COR-L47 (cell line): ENCODE measurements at places on chromosomes 3 and 15.
A peak's percentile ranks its signal among the peaks of the same experiment; 100 is the strongest.

DNA sequence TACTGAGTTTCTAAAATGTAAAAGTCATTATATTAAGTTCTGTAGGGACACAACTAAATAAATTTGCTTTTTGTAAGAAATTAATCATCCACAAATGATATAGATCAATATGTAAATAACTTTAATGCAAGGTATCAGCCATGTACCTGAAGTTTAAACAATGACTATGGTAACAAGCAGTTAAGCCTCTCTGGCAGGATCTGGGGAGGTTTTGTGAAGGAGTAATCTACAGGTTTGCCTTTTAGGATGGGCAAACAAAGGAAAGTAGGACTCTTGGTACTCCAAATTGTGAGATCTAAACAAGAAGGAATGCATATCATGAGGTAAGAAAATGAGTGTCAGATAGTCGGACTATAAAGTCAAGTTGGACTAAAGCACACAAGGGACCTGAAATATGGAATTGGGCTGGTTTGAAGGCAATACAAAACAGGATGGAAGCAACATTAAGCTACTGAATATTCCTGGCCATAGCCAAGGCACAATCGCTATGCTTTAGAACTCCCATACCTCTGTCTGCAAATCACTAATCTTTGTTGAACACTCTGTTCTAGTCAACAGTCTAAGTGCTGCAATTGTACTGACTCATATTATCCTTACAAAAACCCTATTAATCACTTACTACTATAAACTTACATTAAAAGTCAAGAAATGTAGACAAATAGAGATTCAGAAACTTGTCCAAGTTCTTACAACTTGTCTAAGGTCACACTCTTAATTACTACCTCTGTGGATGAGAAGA is 412.8 kb downstream of the DIPK2A start:
- DNase-seq: no peak

DNA sequence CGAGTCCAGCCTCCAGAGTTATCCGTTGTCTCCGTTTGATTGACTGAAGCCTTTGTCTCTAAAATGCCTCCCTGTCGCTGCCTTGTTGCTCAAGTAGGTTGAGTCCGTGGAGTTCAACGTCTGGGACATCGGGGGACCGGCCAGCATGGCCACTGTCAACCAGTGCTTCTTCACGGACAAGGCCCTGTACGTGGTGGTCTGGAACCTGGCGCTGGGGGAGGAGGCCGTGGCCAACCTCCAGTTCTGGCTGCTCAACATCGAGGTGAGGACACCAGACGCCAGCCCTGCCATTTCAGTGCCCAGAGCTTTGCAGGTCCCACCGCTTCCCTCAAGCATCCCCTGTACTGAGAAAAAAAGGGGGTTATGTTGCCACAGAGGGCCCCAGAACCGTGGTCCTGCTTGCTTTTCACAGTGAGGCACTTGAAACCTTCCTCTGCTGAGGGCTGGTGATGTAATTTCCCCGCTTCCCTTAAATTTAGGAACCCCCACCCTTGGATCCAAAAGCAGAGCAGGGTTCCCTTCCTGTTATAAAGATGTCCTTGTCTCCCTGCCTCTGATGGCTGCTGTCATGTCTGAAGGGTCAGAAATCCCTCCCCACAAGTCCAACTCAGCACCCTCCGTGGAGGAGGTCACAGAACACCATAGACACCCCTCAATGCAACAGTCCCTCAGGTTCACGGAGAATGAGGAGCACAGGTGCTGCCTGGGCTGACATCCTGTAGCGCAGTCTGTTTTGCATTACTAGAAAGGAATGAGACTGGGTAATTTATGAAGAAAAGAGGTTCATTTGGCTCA is 105.7 kb downstream of the LRRK1 start:
- no peak for DNase-seq

DNA sequence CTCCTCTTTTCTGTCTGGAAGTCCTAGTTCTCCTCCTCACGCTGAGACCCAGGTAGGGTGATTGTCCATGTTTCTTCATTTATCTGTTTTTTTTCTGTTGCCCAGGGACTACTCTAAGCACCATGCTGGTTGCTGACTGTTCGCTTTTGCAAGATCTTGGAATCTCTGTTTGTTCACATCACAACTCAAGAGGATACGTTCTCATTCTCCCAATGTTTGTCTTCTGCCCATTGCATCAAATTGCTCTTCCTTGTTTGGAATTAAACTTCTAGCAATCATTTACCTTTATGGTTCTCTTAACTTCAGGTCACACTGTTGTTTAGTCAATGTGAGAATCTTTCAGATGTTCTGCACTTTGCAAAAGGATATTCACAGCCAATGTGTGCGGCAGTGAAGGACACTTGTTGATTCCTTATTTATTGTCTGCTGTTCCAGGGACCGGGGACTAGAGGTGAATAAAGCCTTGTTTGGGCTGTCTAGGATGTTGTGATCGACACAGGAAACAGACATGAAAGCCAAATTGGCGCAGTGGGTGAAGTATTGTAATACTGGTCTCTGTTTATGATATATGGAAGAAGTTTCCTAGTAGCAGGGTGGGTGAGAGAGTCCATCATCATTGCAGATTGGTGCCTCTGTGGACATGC is 24.5 kb downstream of the LPP start:
- DNase-seq: no peak

- DNase-seq: no peak
These were observed 12.6 kb upstream of the SPATA16 start for GRCh38 chr3:173153631-173154030.

DNA sequence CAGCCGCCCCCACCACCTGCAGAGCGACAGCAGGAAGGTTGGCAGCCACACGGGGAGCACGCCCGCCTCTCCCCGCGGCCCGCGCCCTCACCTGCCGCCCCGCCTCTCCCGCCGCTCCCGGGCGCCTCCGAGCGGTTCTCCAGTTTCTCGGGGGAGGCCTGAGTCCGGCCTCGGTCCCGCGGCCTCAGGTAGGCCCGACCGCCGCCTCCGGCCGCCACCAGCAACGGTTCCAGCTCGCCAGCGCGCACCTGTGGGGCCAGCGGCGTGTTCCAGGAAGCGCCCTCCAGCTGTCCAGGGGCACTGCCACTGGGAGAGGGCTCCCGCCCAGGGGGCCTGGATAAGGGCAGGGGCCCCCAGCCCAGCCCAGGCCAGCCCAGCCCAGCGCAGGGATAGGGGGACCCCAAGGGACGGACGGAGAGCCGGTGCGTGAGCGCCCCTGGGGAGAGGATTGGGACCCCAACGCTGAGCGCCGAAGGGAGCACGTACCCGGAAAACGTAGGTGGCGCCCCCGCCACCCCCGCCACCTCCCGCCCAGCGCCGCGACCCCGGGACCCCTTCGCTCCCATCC is 2.2 kb downstream of the LTK start:
- peak; percentile 19 for DNase-seq

GRCh38 chr15:28015855-28016254 is 83.3 kb downstream of the OCA2 start:
- no peak for DNase-seq

DNA sequence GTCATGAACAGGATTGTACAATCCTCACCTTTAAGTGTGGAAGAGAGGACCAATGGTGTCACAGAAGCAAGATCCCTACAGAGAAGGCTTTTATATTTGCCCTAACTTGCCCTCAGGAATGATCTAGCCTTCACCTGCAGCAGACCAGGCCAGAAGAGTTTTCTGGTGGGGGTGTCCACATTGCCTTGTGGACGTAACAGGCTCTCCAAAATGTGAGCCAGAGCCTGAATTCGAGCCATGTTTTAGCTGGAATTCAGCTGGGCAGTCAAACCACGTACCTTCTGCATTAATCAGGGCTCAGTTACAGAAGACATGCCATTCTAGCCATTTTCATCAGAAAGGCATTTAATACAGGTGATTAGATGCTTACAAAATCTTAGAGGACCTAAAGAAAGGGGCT is 23.6 kb upstream of the RAB7A start:
- DNase-seq: no peak

DNA sequence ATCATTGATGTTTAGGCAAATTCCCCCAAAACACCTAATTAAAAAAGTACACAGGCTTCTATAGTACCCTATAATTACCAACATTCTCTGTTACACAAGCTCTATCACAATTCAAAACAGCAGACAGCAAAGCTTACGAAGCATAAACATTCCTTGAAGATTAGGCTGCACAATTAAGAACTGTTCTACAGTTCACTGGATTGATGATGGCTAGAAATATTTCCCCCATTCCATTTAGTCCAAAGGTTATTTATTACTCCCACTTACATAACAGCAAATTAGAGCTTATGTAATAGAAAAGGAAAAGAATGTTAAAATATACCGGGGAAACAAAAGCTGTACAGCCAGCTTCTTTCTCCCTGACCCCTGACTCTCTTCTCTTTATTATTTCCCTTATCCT is 49.3 kb downstream of the UACA start:
- DNase-seq: no peak

GRCh38 chr3:186053954-186054791 is 54.7 kb downstream of the ETV5 start:
- no peak for DNase-seq

DNA sequence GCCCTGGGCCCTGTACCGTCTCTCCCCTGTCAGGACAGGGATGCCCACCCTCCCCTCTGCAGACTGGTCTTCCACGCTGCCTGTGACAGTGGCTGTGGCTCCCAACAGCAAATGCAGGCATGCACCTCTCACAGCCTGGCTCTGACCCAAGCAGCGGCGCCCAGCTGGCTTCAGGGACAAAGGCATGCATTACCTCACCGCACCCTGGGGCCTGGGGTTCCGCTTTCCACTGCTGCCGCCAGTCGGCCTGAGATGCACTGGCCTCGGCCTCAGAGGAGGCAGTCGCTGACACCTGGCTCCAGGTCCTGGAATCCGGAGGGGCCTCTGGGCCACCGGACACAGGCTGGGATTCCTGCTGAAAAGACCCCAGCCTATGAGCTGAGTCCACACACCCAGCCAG is 70.3 kb downstream of the SCN5A start:
- no peak for DNase-seq

DNA sequence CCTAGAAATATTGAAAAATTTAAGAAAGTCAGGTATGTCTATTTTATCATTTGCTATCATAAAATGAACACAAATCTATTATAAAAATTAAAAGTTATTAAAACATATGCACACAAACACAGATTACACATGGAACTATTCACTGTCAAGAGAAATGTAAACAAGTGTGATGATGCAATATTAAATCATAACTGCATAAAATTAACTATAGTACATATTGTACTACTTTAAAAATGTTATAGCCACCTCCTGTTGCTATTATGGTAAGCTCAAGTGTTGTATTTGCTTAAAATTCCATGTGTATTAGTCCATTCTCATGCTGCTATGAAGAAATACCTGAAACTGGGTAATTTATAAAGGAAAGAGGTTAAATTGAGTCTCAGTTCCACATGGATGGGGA is 54.7 kb upstream of the CMC1 start:
- no peak for DNase-seq

DNA sequence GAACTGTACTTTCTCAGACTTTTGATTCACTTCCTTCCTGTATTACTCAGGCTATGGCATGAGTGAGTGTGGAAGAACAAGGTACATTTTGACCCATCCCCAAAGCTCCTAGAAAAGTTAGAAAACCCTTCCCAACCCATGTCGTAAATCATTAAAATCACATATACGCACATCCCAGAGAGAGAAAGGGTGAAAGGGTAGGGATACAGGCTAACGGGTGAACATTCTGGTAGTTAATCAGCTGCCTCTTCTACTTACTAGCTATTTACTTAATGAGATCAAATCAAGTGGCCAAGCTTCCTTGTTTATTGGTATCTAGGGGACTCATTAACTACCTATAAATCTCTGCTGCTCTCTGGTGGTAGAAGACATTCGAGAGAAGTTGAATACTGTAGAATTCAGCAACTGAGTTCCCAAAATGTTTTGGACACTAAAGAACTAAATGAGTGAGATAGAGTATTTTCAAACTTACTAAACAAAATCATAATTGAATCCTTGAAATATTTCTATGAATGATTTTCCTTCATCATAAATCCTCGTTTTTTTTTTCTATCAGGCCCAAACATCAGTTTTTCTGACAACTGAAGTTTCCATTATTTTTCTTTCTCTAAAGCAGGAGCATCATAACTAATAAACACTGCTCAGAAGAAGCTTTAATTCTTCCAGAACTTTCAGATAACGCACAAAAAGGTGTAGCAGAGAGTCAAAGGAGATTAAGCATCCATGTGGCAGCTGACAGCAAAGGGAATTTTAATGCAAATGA is 124.2 kb downstream of the IMPG2 start:
- peak; percentile 48 for DNase-seq

DNA sequence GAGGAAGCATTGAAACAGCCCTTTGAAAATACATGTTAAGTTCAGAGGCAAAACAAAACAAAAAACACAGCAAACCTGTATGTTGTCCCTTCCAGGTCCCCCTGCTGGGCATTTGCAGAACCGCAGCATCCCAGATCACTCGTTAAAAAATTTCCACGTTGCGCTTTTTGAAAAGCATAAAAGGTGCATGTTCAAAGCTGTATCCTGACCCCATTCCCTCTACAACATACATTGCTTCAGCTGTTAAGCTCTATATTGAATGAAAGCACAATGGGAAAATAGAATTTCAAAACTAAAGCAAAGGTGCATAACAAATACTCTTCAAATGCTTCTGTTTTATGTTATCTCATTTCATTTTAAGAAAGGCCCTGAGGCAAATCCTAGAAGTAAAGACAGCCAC is 328.3 kb downstream of the THSD4 start:
- DNase-seq: peak; percentile 17

- DNase-seq: no peak
These were observed 447.2 kb upstream of the CCDC54 start for GRCh38 chr3:106930086-106930485.

DNA sequence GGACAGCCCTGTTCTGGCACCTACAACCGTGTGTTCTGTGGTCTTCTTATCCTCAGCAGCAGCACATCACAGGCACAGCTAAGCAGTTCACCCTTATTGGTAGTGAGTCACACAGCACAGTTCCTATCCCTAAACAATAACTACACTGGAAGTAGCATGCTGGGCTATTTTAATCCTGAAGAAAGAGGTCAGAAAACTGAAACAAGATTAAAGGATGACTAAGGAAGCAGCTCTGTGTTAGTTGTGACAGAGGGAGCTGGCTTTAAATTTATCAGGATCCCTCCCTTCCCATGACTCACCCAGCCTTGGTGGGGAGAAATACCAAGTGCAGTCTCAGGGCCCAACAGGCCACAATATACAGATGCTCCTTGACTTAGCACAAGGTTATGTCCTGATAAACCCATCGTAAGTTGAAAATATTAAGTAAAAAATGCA is 144.3 kb downstream of the ERC2 start:
- DNase-seq: no peak

DNA sequence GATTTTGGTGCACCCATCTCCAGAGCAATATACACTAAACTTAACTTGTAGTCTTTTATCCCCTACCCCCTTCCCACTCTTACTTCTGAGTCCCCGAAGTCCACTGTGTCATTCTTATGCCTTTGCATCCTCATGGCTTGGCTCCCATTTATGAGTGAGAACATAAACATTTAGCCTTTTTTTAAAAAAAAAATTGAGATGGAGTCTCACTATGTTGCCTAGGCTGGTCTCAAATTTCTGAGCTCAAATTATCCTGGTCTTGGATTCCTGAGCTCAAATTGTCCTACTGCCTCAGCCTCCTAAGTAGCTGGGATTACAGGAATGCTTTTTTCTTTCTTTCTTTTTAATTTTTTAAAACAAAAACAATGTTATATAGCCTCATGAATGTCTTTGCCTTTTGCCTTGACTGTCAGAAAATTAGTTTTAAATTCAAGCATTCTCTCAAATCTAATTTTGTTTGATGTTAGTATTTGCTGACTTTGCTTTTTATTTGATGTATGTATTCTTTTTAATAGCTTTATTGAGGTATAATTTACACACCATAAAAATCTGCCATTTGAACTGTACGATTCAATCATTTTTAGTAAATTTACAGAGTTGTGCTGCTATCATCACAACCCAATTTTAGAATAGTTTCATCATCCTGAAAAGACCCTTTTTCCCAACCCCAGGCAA is 46.9 kb downstream of the NFKBIZ start:
- DNase-seq: no peak

- DNase-seq: peak; percentile 95
These were observed 48.0 kb downstream of the TPRA1 start for GRCh38 chr3:127542441-127542952.
